GM12891 (cell line): ENCODE measurements at places on chromosomes 4 and X.

GRCh38 chr4:158993891-158994290 lies 109.0 kb upstream of the RAPGEF2 start:
- DNase-seq: no peak

GRCh38 chr4:109713500-109713899 lies 10.3 kb upstream of the CASP6 start:
- no peak for DNase-seq

- DNase-seq: no peak
These were observed 44.1 kb upstream of the SGMS2 start for GRCh38 chr4:107780665-107781064.

GRCh38 chr4:181319629-181320028 lies 923.6 kb upstream of the TENM3 start:
- DNase-seq: no peak

DNA sequence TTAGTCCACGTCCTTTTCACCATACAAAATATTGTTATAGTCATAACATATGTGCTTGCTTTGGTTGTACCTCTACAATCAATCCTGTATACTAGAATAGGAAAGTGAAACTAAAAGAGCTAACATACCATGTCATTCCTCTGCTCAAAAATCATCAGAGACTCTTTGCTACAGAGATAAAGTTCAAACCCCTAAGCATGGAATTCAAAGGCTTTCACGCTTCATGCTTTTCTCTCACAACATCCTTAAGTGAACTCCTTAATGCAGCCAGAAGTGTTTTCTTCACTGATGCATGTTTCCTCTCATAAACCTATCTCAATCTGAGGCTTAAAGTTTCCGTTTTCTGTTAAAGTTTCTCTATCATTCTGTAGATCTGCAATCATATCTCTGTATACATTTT lies 744.6 kb upstream of the IGFBP7 start:
- no peak for DNase-seq

- no peak for DNase-seq
These were observed 41.8 kb downstream of the SULT1B1 start for GRCh38 chr4:69718396-69719271.

- no peak for DNase-seq
These were observed 66.8 kb upstream of the SH3RF1 start for GRCh38 chr4:169337510-169337909.

GRCh38 chr4:3516836-3517730 lies 15.1 kb downstream of the LRPAP1 start:
- no peak for DNase-seq

DNA sequence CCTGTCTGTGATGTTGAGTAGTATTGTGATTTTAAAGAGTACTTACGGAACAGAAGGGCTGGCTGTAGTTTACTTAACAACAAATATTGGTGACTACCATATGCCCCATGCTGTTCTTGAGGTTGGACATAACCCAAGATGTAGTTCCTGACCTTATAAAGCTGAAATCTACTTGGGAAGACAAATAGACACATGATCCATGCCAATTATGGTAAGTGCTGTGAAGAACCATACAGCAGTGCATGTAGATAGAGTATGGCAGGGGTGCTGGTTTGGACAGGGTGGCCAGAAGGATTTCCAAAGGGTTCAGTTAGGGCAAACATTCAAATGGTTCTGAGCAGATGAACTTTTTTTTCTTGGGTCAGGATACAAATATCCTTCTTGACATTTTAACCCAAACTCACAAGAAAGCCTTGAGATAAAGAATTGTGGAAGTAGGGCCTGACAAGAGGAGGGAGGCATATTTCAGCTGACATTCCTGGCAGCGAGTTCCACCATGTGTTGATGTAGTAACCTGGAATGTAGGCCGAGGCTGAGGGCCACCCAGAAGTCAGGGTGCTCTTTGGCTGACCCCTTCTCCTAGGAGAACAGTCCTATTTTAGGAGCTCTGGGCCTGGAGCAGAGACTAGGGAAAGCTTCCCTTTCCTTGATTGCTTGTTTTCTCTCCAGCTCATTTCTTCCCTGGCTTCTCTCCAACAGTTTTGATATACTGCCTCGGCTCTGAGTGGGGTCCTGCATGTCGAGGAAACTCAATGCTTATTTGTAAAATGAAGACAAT lies 74.2 kb downstream of the FREM3 start:
- DNase-seq: no peak

DNA sequence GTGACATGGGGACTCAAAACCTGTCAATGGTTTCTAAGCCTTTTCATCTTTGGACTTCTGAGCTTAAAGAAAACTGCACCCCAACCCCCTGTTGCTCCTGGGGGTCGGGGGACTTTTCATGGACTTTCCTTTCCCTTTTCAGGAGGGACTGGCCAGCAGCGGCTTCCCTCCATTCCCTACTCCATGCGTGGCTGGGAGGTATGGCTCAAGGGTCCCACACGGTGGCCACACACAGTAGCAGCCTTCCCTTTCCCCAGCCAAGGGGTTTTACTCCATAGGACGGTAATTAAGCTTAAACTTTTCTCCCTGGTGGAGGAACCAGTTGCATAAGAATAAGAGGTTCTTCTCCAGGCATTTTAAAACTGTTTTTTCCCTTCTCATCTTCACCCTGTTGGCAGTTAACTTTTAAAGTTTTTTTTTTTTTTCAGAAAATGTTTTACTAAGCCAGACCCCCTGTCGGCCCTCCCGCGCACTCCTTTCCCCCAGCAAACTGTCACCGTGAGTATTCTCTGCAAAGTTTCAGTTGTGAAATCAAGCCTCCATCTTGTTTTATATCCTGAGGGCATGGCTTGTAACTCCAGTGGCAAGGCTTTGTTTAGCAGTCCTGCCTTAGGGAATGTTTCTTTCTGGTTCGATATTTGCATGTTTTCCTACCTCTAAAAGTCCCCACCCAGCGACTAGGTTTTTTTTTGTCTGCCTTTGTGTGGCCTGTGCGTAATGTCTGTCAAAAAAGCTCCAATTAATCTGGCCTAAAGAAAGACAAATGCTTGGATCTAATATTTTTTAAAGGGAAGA lies 325.7 kb downstream of the TLL1 start:
- no peak for DNase-seq

DNA sequence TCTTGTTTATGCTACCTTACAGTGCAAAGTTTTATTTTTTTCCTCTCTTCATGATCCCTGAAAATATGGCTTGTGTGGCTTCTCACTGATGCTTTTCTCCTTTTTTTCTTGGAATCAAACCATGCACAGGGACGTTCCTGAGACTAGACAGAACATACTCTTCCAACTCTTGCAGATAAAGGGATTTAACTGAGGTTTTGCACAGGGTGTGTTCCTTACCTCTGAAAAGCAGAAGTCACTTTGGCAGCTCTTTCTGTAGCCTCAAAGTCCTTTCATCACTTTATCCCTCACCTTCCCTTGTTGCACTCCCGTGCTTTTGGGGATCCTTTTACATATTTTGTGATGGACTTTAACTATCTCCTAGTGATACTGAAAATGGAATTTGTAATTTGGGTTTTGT lies 300.1 kb downstream of the SPRY1 start:
- DNase-seq: no peak

GRCh38 chrX:80799584-80799983 lies 10.1 kb downstream of the BRWD3 start:
- DNase-seq: no peak

GRCh38 chr4:10232114-10232513 lies 115.5 kb upstream of the WDR1 start:
- no peak for DNase-seq
